MM.1S (cell line): ENCODE measurements at places on chromosomes 2 and 18.

- DNase-seq, result peak; percentile 77
Measured at GRCh38 chr2:111157071-111157661, 36.5 kb downstream of the BCL2L11 start.

DNA sequence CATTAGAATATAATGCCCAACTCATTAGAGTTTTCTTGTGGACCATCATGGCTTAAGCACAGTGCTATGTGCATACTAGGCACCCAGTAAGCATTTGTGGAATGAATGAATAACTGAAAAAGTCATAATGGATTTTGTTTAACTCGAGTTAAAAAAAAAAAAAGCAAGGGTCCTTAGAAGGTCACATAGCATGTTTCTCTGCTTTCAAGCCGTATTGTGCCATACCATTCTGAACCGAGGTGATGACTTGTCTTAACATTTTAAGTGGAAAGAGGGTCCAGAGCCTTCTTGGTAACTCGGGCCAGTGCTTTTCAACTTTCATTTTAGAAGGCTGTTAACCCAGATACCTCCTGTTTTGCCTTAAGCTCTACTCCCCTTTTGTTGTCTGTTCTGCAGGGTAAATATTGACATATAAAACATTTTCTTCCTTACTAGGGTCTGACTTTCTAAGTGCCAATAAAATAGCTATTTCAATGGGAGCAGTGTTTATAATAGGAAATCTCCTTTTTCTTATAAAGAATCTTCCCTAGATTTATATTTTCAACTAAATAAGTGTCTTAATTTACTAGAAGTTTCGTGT, 787 bp upstream of the ADGRF3 start:
- no peak for DNase-seq

GRCh38 chr2:10028407-10028987, 14.9 kb upstream of the KLF11 start:
- DNase-seq, result no peak

DNA sequence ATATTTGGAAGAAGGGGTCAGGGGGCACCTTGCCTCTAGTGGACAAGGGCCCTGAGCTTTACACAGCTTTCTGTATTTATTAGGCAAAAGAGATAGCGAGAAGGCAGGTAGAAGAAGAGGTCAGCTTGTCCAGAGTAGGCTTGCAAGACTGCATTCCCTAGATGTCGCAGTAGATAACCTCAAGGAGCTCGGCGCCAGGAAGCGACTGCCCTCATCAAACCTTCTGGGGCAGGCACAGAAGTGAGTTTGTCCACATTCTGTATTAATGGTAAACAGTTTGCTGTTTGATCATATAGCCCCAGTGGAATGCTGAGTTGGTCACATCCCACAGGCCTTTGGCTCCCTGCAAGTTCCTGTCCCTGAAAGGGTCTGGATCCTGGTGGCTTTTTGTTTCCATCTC, 7.0 kb downstream of the CHCHD5 start:
- no peak for DNase-seq

- DNase-seq, result no peak
Measured at GRCh38 chr2:95734976-95735890, 143.4 kb downstream of the TRIM43 start.

DNA sequence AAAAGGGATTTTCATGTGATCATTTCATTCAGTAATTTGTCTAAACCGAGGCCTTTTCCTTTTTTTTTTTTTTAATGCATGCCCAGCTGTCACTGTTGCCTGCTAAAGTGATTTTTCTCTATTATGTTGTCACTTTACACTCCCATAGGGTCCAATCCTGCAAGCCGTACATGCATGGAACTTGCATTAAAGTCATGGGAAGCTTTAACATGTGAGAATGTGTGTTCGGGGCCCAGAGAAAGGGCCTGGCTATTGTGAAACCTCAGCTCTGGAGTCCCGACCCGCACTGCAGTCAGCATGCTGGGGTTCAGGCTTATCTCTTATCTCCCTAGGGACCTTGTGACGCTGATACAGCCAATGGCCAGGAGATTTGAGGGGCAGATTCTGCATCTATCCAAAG, 474.6 kb downstream of the SLC4A3 start:
- no peak for DNase-seq

DNA sequence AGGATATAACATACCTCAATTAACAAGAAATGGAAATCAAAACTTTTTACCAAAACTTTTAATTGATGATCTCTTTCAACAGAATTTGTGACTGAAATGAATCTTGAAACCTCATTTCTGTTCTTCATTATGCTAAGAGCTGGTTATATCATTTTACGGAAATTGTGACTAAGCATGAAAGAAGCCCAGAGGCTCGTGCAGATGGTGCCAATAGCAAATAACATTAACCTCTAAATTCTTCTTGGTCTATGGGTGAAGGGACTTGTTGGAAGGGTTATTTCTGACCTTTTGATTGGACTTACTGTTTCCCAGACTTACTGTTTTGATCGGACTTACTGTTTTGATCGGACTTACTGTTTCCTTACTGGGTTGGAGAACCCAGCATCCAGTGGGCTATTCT, 435.6 kb downstream of the TDRD15 start:
- DNase-seq, result no peak

- DNase-seq, result no peak
Measured at GRCh38 chr2:151097895-151098294, 163.8 kb downstream of the RBM43 start.

DNA sequence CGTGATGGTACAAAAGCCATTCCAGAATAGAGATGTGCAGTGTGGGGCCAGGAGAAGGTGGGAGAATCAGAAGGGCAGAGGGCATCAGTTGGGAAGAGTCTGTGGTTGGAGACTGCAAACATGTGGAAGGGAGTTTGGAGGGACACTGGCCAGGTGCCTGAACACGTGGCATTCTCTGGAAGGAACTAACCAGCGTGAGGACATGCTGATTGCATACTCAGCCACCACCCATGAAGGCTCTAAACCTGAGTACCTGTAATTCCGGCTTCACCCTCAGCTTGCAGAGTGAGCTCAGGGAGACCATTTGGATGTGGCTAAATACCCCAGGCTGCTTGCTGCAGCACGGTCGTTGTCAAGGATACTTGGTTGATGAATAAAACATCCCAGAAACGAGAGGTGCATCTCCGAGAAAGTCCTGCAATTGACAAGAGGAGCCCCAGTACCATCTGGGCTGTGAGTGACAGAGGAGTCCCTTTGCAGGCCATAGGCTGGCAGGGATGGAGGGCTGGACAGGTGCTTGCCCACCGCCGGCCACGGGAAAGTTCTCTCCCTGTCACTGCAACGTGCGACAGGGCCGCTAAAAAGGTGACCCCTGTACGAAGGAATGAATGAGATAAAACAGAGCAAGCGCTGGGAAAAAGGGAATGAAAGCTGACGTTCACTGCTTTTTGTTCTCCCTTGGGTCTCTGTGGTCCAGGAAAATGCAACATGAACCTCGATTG, 5.0 kb downstream of the ACKR3 start:
- DNase-seq, result no peak

DNA sequence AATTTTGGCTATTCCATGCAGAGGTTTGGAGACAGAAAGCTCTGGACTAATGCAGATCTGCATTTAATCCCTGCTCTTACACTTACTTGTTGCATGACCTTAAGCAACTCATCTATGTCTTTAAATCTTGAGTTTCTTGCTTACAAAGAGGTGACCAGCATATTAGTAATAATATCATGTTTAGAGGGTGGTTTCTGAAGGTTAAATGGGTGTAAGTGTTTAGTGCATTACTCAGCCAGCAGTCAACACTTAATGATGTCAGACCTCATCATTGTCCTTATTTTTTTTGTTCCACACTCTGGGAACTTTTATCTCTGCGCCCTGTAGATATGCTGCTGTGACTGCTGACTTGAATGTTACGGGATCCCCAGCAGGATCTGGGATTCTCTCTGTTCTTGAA, 1.7 kb downstream of the IL1RL1 start:
- no peak for DNase-seq

DNA sequence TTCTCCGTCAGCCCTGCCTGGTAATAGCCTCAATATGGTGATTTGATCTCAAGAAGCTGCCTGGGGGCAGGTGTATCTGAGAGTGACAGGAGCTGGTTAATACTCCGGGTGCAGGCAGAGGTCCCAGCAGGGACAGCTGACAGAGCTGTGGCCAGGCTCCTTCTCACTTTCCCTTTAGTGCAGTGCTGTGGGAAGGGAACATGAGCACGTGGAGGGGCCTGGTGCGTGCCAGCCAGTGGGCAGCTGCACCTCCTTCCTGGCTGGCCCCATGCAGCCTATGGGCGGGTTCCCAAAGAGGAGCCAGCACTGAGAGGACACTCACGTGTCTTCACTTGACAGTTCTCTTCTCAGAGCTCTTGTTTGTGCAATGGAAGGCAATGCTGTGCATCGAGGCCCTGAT, 9.1 kb downstream of the CNNM4 start:
- DNase-seq, result no peak

DNA sequence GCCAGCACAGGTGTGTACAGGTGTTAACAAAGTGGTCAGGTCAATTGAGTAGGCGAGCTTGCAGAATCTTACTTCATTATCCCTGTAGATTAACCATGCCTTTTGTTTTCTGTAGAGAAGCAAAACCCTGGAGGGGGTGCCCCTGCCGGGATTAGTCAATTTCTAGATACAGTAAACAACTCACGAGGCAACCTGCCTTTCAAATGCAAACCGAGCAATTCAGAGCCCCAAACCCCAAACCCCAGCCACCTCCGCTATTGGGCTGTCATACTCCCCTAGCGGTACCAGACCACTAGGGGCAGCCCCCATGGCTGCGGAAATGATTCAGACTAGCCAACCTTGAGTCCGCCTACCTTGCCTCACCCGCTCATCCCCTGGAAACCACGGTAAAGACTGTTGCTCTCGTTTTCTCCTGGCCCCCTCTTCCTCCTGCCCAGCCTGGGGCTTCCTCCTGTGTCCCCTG, 61.4 kb upstream of the KIF5C start:
- no peak for DNase-seq

DNA sequence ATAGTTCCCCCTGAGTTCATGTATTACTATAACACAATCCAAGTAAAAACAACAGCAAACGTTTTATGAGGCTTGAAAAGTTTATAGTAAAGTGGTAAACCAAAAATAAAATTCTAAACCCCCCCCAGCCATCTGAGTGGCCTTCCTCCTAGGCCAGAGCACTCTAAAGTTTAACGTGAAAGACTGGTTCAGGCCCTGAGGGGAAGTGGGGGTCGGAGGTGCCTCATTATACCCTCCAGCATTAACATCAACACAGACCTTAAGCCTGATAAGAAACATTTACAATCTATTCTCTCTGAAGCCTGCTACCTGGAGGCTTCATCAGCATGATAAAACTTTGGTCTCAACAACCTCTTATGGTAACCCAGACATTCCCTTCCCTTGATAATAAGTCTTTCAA, 29.0 kb upstream of the CNGA3 start:
- DNase-seq, result no peak

GRCh38 chr2:33123216-33123615, 176.5 kb downstream of the LTBP1 start:
- no peak for DNase-seq

DNA sequence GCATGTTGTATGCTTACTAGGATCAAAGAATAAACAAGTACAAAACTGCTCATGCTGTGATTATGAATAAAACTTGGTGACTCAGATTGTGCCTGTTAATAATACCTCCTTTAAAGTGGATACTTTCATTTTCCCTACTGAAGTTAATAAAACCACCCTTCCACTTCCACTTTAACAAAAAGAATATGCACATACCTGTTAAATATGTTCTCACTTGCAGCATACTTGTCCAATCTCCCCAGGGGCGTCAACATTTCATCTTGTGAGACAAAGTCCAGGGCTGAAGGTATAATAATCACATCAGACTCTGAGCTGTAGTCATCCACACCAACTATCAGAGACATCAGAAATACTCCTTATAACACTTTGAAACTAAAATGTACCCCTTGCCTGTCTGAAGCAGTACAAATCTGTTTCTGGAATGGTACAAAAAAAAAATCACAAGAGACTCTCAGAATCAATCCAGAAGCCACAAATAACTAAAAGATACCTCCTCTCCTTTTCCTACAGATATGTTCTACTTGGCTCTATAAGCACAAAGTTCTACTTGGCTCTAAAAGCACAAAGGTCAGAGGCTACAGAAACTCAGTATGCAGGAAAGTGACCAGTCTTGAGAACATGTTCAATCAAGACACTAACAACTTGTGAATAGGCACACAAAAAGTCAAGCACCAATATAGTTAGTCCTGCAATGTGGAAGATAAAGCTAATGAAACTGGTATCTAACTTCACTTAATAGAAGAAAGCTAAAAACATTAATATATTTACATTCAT, 19.3 kb downstream of the PPP4R1 start:
- peak; percentile 19 for DNase-seq

- no peak for DNase-seq
Measured at GRCh38 chr2:219109471-219109870, 48.8 kb upstream of the IHH start.

- DNase-seq, result no peak
Measured at GRCh38 chr2:134070281-134070741, 183.6 kb upstream of the MGAT5 start.

- DNase-seq, result no peak
Measured at GRCh38 chr2:199757233-199757870, 93.6 kb downstream of the FTCDNL1 start.

- DNase-seq, result no peak
Measured at GRCh38 chr2:9473308-9473984, 905 bp upstream of the IAH1 start.

GRCh38 chr18:23283916-23284430, 148.7 kb downstream of the CABLES1 start:
- DNase-seq, result no peak

- DNase-seq, result no peak
Measured at GRCh38 chr2:47029737-47030524, 114.3 kb upstream of the MCFD2 start.

GRCh38 chr2:159088906-159089305, 120.5 kb downstream of the TANC1 start:
- DNase-seq, result no peak

GRCh38 chr2:232789082-232789481, 12.7 kb upstream of the KCNJ13 start:
- DNase-seq, result no peak

- no peak for DNase-seq
Measured at GRCh38 chr18:70284976-70285620, 3.7 kb upstream of the SOCS6 start.

- DNase-seq, result no peak
Measured at GRCh38 chr2:20579866-20580265, 71.0 kb downstream of the HS1BP3 start.

DNA sequence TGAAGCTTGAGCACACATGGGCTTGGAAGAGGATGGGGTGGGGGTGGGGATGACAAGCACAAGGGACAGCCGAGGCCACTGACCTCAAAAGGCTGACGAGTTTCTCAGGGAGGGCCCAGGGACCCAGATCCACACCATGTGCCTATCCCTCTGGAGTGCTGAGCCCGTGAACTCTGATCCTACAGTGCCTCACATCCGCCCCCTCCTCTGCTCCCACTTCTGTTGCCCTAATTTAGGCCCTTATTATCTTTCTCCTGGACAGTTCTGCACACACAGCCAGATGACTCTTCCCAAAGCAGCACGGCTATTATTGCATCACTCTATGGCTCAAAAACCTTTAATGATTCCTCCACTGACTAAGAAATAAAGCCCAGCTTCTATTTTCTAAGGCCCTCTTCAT, 24.8 kb downstream of the CYRIA start:
- DNase-seq, result no peak

DNA sequence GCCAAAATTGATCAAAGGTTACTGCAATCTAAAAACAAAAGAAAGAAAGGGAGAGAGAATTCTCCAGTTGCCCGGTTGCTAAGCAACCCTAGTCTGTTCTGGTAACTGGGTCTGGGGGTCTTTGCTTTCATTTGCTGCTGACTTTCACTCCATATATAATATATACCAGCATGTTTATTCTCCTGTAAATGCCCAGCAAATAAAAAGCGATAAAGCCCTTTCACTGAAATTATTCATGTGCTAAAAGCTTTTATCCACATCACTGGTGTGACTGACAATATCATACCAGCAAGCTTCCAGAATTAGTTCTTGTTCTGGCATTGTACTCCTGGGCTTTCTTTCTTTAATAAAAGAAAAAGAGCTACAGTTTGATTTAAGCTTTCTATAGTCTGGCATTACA, 75.5 kb upstream of the ST8SIA3 start:
- DNase-seq, result no peak
